ENCODE measurements at places on chromosomes 7 and 10.

DNA sequence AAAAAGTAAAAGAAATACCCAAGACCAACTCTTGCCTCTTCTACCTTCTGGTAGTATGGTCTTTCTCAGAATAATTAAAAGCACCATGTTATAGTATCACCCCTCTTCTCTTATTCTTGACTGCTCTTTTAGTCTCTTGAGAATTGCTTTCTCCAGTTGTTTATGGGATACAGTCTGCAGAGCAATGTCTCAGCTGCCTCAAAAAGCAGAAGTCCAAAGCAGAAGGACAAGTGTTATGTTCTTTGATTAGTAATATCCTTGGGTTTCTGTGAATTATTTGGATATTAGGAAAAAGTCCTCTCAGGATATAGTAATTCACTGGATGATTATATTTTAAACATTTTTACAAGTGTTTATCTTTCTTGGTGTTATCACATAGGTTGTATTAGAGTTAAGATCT is 7.4 kb downstream of the TAS2R41 start:
- no peak for DNase-seq

GRCh38 chr7:117283371-117283770 is 39.5 kb downstream of the WNT2 start:
- no peak for DNase-seq

GRCh38 chr7:131254211-131254610 is 73.5 kb upstream of the MKLN1 start:
- no peak for DNase-seq

DNA sequence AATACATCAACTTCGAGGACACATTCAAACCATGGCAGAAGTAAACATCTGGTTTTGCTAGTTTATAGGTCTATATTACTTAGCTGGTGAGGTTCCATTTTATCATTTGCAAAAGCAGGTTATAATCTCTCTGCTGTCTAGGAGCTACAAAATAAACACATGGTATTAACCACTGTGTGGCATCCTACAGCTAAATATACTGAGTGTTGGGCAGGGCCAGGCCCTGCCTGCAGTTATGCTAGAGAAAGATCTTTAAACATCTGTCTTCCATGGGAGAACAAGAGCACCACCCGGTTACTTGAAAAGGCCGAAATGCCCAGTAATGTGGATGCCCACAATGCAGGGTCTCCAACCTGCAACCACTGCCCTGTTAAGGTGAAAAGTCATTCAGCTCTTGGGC is 20.6 kb upstream of the FKBP9 start:
- DNase-seq, result no peak

DNA sequence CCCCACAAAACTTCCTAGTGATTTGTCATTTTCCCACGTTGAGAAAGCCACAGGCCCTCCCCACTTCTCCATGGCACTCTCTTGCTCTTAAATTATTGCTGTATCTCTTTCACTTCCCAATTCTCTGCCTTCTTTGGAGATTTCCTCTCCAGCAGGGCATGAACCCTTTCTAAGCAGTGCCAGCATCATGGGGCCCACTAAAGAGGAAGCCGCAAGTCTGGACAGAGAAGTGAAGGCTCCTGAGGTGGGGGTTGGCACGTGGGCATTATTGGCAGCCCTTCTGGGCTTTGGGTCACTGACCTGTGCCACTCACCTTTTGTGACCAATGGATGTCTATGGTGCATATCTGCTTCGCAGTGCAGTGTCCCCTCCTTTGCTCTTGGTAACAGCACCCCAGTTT is 97.7 kb upstream of the TCF7L2 start:
- DNase-seq, result no peak

DNA sequence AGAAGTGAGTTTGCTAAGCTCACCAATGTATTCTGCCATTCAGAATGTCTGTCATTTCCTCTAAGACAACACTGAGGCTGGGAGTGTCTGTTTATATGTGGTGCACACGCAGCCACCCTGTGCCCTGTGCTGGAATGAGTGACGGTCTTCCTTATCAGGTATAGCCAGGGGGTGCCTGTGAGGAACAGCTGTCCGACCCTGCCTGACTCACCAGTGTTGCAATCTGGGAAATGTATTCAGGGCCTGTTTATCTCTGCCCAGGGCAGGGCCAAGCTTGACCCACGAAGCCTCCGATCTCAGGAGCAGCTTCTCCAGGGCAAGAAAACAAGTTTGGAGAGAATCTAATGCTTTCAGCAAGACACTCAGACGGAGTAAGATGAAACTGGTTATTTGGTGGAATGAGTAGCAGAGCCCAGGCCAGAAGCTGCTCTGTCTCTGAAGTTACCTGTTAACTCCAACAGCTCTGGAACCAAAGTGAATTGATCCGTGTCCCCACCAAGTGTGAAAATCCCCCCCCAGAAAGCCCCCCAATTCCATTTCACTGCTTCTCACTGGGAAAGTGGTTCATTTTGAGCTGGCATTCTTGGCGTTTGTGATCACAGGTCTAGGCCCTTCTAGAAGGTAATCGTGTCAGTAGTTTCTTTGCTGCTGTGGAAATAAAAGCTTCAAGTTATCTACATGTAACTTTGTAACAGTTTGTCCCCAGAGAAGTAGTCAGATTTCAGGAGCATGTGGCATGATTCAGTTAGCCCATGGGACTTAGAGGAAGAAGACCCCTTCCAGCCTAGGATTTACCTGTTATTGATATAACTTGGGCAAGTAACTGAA is 6.1 kb upstream of the UBE2H start:
- DNase-seq, result no peak

Measured in substantia nigra (tissue), 51 donors.